Activated CD4-positive, alpha-beta T cell treated with anti-CD3 and anti-CD28 coated beads, Interleukin-10, Interleukin-2, amounts not matched to agents 100 ng/mL and 50 ng/mL, durations not matched to agents 16 hours and 8 hours (primary cell): ENCODE measurements at places on chromosomes 7 and 10.

- no peak for DNase-seq
These were observed 63.0 kb downstream of the ZNF438 start for GRCh38 chr10:30968711-30969110.

- DNase-seq, result no peak
These were observed 3.1 kb upstream of the HOXA4 start for GRCh38 chr7:27133409-27134231.

- DNase-seq, result no peak
These were observed 124.9 kb downstream of the ARHGAP12 start for GRCh38 chr10:31803606-31804351.

- DNase-seq, result no peak
These were observed 245.5 kb downstream of the DYNC1I1 start for GRCh38 chr7:96017877-96018276.

GRCh38 chr7:5767066-5767465, 14.4 kb downstream of the RNF216 start:
- DNase-seq, result no peak

GRCh38 chr7:98902523-98902922, 24.2 kb downstream of the TRRAP start:
- DNase-seq, result no peak
